ENCODE measurements at places on chromosomes 7 and 10.

- DNase-seq, result no peak
These were observed 89.5 kb downstream of the ZNF92 start for GRCh38 chr7:65463184-65463583.

DNA sequence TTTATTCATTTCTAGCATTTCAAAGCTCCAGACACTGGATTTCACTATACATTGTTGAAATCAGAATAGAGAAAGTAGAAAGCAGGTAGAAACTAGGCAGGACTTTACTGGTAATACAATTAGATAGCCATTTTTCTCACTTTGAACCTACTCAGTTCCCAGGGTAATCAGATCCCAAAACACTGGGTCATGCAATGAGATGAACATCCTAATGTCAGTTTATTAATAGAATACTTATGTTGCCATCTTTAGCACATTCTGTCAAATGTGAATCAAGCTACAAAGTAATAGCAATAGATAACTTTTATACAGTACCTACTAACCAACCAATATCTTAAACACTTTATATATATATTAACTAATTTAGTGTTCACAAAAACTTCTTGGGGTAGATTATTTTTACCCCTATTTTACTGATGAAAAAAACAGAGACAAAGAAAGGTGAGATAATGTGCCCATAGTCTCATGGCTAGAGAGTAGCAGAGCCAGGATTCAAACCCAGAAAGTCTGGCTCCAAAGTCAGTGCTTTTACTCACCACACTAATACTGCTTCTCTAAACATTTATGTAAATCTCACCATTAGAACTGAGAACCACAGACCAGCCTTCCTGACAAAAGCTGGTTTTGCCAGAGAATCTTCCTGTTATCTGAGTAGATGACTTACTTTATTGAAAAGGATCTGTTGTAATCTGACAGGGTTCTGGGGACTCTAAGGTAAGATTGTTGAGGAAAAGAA lies 153.8 kb upstream of the KAT6B start:
- DNase-seq, result no peak

DNA sequence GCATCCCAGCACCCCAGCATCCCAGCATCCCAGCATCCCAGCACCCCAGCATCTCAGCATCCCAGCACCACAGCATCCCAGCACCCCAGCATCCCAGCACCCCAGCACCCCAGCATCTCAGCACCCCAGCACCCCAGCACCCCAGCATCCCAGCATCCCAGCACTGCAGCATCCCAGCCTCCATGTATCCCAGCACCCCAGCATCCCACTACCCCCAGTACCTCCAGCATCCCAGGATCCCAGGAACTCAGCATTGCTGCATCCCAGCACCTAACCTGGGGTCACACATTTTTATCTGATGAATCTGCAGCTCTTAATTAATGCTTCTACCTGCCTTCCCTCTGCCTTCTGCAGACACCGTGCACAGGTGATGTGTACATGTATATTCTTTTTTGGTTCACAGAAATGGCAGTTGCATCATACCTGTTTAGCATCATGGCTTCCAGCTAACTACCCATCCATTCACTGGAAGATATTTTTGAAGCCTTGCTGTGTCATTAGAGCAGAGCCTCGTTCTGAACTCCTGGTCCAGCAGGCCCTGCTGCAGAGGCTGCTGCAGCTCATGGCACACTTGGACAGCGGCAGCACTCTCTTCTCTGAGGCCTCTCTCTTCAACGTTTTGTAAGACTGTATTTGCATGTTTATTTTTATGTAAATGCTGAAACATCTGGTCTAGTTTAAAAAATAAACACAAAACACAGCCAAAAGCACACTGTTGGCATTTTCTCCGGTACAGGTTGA lies 4.6 kb upstream of the CFAP46 start:
- peak; percentile 25 for DNase-seq

DNA sequence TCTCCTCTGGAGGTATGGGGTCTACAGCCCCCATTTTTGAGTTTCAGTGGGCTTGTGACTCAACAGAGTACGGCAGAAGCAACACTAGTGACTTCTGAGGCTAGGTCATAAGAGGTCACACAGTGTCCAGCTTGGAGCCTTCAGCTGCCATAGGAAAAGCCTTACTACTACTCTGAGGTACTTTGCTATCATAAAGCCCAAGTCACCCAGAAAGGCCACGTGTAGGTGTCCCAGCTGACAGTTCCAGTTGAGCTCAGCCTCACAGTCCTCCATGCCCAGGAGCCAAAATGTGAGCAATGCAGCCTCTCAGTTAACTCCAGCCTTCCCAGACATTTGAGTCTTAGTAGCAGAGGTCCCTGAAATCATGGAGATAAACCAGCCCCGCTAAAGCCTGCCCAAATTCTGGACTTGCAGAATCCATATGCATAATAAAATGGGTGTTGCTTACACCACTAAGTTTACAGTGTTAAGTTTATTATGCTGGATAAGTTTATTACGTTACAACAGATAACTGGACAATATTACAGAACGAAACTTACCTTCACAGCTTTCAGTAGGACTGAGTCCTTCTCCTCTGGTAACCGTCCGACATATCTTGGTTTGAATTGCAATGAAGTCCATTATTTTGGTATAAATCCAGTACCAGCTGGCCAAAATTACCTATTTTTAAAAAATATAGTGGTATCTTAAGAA lies 181.1 kb downstream of the AVL9 start:
- no peak for DNase-seq

- no peak for DNase-seq
These were observed 152.9 kb downstream of the CCDC3 start for GRCh38 chr10:12848439-12849173.

DNA sequence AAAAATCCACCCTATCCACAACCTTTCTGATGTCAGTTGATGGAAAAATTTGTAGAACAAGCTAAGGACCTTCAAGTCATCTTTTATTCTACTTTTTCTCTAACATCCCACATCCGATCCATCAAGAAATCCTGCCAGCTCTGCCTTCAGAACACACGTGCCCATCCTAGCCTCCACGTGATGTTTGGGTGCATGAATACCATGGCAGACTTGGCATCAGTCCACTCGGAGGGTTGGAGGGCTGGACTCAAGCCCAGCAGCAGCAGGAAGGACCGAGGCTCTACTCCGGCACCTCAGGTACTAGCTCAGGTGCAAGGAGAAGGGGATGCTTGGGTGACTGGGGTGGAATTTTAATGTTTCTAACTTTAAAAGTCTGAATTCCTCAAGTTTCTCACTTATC lies 428.6 kb downstream of the DPP6 start:
- DNase-seq, result no peak
